Activated T-helper 9 cell treated with anti-CD3 and anti-CD28 coated beads, Interleukin-2, amount 50 U/mL, for 16 hours (primary cell): ENCODE measurements at places on chromosomes 6 and 20.
A peak's percentile ranks its signal among the peaks of the same experiment; 100 is the strongest.

GRCh38 chr6:46072866-46073265 lies 56.9 kb upstream of the ENPP4 start:
- no peak for DNase-seq

DNA sequence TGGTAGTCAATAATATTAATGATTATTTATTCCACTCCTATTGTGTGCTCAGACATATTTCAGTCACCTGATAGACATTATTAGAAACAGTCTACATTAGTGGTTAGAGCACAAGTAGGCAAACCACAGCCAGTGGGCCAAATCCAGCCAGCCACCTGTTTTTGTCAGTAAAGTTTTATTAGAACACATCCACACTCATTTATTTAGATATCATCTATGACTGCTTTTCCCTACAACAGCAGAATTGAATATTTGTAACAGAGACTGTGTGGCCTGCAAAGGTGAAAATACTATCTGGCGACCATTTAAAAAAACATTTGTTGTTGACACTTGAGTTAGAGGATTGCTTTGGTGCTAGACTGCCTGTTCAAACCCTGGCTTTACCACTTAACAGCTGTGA lies 220.0 kb upstream of the ZFP64 start:
- no peak for DNase-seq

GRCh38 chr20:32031007-32031958 lies 20.8 kb upstream of the HCK start:
- DNase-seq = peak; percentile 35

DNA sequence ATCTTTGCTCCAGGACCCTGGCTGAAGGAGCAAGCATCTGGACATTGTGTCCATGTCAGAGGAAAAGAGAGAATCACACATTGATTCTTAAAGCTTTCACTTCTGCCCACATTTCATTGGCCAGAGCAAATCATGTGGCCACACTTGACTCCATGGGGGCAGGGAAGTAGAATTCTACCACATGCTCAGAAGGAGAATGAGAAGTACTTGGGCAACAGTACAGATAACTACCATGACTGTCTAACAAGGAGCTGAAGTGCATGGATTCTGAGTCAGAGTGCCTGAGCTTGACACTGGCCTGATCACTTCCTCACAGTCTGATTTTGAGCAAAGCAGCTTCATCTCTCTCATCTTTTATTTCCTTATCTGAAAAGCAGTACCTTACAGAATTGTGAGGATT lies 38.6 kb downstream of the GHRH start:
- no peak for DNase-seq

DNA sequence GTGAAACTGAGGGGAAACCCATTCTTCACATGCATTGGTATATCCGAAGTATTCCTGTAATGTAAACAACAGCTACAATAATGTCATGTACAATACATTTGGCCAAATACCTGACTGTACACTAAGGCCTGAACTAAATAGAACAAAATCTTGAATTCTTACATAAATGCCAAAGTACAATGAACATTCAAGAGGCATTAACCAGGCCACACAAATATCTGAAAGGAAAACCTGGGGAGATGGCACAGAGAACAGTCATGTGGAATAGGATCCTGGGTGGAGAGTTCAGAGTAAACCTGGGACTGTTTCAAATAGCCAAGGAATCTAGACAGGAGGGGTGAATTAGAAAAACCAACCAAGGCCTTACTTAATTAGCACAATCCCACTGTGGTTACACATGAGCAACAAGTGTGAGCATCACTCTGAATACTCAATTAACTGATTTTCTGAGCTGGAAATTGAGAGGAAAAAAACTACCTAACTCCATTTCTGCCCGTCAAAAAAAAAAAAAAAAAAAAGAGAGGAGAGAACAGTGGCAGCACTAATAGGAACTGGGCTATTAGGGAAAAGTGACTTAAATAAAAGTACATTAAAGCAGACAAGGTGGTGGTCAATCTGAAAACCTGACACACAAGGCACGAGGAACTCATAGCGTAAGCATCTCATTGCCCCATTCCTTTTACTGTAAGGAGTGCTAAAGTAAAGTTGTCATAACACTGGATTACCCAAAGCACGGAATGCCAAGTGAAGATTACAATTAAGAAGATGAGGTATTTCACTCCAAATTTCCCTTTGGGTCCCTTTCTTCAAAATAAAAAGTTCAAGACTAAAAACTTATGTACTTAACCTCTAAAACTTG lies 10.9 kb downstream of the SNX5 start:
- DNase-seq = no peak

DNA sequence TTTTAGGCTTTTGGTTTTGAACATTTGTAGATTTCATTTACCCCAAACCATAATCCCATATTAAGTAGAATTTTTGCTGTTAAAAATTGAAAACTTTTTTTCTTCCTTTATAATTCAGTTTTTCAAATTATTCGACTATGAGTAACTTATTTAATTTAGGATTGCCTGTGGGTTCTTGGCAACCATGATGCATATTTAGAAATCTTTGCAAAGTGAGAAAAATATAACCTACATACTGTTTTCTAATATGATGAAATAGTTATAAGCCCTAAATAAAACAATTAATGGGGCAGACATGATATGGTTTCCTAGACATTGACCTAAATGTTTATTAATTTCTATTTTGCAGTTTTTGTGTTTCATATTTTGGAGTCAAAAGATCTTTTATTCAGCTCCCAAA lies 23.6 kb downstream of the NEDD9 start:
- no peak for DNase-seq

DNA sequence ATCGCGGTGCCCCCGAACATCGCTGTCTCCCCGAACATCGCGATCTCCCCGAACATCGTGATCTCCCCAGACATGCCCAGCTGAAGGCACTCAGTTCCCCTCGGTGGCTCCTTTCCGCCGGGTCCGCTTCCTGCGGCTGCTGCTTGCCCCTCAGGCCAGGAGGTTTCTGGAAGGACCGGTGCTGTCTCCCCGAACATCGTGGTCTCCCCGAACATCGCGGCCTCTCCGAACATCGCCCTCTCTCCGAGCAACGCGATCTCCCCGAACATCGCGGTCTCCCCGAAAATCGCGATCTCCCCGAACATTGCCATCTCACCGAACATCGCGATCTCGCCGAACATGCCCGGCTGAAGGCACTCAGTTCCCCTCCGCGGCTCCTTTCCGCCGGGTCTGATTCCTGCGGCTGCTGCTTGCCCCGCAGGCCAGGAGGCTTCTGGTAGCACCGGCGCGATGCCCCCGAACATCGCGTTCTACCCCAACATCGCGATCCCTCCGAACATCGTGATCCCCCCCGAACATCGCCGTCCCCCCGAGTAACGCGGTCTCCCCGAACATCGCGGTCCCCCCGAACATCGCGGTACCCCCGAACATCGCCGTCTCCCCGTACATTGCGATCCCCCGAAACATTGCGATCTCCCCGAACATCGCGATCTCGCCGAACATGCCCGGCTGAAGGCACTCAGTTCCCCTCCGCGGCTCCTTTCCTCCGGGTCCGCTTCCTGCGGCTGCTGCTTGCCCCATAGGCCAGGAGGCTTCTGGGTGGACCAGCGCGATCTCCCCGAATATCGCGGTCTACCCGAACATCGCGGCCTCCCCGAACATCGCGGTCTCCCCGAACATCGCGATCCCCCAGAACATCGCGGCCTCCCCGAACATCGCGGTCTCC lies 808 bp downstream of the ULBP1 start:
- DNase-seq = no peak

DNA sequence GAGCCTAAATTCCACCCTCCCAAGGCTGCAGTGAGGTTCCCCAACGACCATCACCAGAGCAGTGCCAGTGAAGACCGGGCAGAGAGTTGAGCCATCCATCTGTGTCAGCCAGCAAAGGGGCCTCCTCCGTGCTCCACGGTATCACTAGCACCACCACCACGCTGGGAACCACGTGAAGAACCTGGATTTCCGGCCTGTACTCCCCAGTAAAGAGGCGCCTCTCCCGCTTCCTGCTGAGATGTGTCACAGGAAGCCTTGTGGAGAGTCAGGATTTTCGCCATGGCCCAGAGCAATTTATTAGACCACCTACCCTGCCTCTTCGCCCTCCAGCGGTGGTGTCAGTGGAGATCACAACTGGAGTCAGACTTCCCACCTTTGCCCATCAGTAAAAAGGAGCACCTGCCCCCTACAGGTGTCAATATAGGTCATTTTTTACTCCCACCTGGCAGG lies 28.8 kb downstream of the CPXM1 start:
- DNase-seq = no peak

DNA sequence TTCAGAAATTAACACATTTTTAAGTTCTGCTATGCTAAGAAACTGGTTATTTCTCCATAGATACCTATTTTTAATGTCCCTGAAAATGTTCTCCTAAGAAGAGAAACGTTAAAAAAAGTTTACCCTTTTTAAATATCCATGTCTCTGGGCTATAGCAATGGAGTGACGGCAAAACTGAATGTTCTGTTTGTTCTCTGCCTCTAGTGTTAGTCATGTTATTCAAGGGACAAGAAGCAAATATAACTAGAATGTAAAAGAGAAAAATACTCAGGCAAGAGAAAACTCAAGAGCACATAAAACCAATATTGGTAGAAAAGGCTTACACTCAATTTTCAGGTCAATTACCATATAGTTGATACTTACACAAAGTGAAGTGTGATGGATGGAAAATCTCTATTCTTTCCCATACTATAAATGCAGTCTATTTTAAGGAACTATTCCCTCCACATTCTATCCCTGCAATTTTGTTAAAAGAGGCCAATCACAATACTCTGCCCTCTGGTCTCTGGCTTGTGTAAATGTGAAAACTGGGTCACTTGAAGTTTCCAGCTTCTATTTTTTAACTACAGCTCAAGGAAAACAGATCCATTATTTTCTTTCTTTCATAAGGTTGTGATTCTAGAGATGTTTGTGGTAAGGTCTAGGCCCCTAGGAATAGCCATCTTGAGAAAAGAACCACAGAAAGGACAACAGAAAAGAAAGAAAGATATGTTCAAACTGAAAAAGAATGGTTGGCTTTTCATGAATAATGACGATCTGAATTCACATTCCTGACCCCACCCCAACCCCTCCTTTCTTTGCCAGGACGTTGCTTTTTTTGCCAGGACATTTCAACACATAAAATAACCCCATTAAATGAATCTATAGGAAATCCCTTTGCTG lies 200.3 kb upstream of the FAM83B start:
- no peak for DNase-seq

GRCh38 chr6:37062424-37062823 lies 57.0 kb downstream of the FGD2 start:
- DNase-seq = no peak

DNA sequence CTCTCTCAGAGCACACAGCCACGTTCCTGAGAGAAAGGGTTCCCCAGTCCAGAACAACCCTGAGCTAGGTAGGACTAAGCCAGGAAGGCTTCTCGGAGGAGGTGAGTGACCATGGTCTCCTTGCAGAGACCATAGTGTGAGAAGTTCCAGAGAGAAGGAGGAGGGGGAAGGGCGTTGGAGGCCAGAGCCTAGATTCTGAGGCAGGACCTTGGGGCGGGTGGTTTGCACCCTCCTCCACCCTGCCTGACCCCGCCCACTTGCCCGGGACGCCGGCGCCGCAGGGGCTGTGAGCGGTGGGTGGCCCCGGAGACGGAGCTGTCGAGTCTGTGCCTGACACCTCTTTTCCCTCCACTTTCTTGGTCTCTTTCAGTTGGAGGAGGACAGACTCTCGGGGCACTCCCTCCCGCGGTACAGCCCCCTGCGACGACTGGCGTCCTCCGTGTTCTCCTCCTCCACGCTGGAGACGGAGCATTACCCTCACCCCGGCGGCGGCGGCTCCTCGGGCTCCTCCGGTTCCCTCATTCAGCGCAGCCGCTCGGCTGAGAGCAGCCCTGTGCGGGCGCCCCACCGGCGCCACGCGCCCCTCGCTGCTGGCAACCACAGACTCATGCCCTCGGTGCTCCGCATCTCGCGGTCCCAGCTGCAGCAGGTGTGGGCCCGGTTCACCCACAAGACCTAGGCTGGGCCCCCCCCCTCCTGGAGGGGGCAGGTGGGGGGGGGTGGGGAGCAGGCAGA lies 26.2 kb downstream of the TTBK1 start:
- DNase-seq = peak; percentile 23

- DNase-seq = no peak
Observed at GRCh38 chr6:71079677-71080076, 122.8 kb upstream of the B3GAT2 start.

DNA sequence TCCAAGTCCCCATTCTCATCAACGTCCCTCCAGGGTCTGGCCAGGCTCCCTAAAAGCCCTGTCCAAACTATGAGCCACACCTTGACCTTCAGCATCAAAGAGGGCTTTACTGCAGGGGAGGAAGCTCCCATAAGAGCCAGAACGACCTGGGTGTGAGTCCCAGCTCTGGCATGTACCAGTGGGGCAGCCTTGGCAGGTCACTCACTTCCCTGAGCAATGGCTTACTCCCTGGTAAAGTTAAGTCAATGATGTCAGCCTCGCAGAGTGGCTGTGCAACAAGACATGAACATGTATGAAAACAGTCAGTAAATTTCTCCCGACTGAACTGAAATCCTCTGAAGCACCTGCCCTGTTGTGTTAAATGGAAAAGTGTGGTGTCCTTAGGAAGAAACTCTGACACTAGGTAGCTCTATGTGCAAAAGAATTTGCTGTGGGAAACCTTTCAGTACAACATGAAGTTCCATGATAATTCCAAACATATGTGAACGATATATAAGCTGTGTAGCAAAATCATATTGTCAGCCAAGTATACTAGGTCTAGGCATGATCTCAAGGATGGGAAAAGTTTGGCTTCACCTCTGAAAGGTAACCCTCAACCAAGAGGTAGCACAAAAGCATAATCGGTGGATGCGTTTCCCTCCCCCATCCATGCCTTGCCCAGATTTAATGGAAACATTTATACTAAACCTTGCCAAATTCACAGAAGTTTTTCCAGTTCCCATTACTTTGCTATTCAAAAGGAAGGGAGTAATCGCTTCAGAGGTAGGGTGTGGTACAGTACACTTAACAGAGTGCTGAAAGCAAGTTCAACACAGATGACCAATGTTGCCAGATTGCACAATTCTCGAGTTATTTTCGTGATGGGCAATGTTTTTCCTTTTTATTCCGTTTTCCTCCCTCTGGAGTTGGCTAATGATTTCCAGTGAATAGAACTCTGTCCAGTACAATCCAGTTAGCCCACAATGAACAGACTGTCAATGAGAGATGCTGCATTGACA lies 49.0 kb upstream of the RANBP9 start:
- no peak for DNase-seq

DNA sequence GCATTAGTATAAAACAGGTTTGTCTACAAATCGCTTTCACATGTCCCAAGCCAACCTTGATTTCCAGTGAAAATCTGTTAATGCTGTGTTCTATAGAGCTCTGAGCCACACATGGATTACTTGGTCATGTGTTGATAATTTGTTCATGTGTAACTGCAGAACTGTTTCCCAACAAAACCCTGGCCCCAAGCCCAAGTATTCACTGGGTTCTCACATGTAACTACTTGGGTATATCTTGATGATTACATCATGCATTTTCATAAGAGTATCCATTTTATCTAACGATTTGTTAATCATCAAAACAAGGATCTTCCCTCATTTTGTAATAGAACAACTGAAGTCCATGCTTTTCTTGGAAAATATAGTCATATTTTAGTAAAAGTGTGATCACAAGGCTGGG lies 657.6 kb downstream of the PRKN start:
- no peak for DNase-seq

DNA sequence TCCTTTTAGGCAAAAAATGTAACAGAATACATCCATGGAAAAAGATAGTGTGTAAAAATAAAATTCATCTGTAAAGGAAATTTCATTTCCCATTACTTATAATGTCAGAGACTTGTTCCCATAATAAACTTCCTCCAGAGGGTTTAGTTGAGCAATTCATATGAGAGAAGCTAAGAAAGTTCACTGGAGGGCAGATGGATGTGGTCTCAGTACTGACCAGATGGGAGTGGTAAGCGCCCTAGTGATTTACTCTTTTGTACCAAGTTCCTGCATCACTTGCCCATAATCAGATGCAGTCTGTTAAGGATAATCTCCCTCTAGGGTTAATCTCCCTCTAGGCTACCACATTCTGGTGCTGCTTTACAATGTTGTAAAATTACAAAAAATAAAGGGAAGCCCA lies 61.7 kb downstream of the ESF1 start:
- no peak for DNase-seq
